Iris pigment epithelial cell (primary cell): ENCODE measurements at places on chromosomes 5 and 9.
A peak's percentile ranks its signal among the peaks of the same experiment; 100 is the strongest.

DNA sequence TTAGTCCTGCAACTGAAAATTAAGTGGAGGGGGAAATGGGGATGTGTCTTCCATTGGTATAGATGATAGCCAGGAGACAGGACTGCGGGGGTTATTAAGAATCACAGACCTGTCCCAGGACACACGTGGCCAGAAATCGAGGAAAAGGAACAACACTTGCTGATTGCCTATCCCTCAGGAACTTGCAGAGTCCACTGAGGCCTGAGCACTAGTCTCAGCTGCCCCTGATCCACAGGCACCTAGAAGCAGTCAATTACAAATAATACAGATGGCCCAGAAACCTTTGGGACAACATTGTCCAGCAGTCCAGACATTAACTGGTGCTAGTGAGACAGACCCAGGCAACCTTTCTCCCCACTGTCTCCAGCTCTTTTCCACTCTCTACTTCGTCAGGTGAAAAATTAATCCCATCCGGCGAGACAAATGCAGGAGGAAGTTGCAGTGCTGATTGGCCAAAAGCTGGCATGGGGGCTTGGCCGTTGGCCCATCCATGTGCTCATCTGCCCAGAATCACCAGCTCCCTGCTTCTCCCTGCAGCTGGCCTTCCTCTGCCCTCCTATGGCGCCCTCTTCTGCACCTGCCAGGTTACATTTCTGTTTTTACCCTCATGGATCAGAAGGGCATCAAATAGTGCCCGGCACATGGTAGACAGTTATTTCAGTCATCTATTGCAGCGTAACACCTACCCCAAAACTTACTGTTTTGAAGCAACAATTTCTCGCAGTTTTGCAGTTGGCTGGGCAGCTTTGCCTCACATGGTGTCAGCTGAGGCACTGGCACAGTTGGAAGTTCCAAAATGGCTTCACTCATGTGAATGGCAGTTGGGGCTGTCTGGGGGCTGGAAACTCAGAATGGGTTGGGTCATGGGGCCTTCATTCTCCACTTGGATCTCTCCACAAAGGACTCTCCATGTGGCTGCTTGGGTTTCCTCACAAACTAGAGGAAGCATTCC lies 3.6 kb upstream of the B4GALT1 start:
- DNase-seq = no peak

DNA sequence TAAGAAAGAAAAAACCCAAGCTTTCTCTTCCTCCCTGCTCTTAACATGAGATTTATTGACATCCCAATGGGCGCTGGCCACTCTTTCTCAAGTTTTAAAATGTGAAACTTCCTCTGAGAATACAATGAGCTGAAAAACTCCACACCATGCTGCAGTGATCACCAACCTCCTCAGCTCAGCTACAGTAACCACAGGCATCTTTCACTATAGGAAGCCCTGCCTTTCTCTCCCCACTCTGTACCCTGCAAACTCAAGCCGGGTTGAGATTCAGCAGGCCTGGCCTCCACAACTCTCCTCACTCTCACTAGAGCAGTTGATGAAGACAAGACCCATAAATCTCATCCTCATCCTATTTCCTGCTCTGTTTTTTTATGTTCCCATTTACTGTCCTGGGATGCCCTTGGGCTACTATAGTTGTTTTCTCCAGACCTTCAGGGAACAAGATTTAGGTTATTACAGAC lies 48.3 kb downstream of the SH3TC2 start:
- DNase-seq = no peak

DNA sequence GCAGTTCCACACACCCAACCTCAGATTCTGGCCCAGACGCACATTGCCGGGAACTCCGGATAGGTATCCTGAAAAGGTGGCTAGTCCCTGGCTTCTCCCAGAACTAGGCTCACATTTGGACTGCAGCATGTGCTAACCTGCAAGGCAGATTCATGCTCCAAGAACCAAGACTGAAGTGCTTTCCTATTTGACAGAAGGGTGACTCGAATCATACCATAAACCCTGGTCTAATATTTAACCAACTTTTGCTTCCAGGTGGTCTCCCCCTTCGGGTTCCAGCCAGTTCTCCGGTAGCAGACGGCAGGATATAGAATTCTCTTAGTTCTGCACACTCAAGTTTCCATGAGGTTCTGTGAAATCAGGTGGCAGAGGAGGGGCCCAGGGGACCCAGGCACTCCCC lies 7.6 kb downstream of the PTGES start:
- no peak for DNase-seq

- DNase-seq = no peak
Observed at GRCh38 chr9:135605238-135605781, 34.0 kb downstream of the GLT6D1 start.

- peak; percentile 22 for DNase-seq
Observed at GRCh38 chr5:54309691-54310432, 511 bp downstream of the ARL15 start.

DNA sequence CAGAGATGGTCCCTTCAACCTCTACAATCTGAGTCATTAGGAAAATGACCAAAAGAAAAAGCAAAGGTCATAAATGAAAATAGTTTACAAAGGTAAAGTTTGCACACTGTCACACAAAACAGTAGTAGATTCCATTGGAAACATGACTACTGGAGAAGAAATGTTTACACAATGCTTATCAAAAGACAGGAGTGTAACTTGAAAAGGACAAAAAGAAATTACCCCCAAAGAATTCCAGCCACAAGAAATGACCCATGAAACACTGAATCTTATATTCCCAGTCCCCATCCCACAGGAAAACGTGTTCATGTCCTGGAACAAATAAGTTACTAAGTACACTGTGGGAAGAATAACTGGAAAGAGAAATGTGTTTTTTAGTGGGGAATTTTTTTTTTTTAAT lies 385.1 kb downstream of the SEMA5A start:
- no peak for DNase-seq

- DNase-seq = no peak
Observed at GRCh38 chr9:97140566-97140965, 101.6 kb upstream of the CTSV start.

- DNase-seq = no peak
Observed at GRCh38 chr5:106814961-106815360, 855.8 kb downstream of the EFNA5 start.

DNA sequence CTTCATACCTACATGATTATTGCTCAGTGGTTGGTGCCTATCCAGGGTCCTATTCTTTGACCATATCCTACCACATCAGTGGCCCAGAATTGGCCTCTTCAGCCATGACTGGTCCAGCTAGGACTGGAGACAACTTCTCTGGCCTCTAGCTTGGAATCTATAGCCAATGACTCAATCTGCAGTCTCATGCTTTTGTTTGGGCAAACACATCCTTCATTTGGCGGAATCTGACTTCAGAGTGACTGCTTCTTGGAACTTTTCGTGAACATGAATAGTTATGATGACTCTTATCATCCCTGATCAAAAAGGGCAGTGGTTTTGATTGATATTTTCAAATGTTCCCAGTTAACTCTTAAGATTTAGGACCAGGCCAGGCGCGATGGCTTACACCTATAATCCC lies 134.1 kb downstream of the PAPPA start:
- DNase-seq = peak; percentile 75

- DNase-seq = no peak
Observed at GRCh38 chr9:72274916-72275315, 90.1 kb downstream of the ZFAND5 start.

GRCh38 chr5:76811214-76811613 lies 7.6 kb upstream of the F2RL1 start:
- peak; percentile 59 for DNase-seq

DNA sequence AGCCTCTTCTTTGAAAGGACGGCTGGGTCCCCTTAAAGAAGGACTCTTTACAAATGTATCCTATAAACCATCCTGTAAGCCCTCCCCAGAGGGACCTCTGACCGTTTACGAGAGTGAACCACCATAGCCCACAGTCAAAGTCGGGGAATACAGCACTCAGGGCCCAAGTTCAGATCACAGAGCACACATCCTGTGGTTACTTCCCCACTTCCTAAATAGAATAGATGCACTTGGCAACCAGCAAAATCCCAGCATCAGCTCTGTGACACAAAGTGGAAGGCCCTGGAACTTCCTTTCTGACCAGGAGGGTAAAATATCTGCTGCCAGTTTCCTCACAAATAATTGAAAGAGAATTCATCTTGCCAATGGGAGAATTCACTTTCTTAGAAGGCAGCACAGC lies 6.9 kb upstream of the IGFBPL1 start:
- no peak for DNase-seq

DNA sequence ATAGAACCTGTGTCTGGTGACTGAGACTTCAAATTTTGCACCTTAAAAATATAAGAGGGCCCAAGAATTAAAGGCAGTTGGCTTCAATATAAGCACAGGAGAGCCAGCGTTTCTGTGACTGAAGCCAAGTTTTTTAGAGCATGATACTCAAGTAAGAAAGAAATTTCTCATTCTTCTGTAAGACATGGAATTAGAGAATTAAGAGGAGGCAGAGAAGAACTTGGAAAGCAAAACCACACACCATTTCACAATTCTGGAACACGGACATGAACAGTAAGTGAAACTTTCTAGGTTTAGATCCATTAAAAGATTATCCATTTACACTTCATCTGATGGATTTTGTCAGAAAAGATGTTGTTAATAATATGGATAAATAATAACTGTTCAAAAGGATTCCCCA lies 8.9 kb upstream of the AGXT2 start:
- peak; percentile 21 for DNase-seq

DNA sequence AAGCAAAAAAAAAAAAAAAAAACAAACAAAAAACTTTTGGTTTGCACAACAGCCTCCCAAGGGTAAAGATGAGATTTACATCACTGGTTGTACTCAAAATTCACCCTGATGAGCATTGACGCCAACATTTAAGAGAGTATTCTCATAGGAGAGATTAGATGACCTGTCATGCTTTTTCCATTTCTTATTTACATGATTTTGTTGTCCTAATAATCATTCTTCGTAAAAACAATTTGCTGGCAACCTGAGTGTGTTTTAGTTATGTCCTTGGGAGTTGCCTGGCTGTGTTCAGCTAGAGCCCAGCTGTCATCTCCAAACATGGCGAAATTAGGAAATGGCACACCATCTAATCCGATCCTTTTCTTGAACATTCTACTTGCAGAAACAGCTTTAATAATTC lies 186.4 kb upstream of the MRPS30 start:
- no peak for DNase-seq

DNA sequence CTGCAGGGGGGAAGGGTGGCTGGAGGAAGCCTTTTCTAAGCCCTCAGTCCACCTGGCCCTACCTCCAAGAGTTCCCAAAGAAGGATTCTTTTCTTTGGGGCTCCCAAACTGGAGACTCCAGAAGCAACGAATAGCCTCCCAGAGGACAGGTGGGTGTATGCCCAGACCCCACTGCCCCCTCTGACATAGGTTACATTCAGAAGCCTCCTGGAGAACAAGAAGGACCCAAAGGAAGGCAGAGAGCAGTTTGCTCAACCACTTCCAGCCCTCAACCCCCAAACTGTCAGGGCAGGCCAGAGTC lies 10.3 kb downstream of the HK3 start:
- no peak for DNase-seq

DNA sequence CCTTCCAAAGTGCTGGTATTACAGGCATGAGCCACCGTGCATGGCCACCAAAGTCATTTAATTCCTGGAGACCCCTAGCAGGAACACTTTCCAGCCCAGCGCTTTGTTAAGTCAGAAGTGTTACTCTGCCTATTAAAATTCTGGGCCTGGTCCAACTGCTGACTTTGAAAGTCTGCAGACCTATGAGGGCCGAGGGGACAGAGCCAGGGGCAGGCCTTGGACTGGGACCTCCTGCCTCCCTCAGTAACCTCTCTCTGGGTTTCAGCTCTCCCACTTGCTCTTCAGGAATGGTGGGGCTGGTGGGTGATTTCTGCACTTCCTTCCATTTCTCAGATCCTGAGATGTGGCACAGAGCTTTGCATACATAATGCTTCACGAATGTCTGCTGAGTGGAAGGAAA lies 9.7 kb downstream of the C5orf52 start:
- no peak for DNase-seq

GRCh38 chr5:133421394-133421793 lies 190.9 kb downstream of the FSTL4 start:
- DNase-seq = peak; percentile 39

DNA sequence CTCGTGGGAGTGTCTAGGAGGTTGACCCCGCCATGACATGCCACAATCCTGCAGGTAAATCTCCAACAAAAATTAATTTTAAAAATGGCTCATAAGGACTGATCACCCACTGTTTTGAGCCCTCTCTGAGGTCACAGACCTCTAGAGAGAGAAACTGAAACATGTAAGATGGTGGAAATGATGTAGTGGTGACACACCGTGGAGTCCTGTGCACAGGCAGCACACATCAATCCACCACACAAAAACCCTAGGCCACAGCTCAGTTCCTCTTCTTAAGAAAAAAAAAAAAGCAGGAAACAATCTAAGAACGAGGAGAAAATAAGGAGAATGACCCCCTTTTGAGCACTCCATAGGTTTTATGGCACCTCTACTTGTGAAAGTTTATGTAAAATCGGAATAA lies 93.8 kb upstream of the FAM120A start:
- no peak for DNase-seq

- DNase-seq = no peak
Observed at GRCh38 chr9:132505991-132506655, 76.3 kb upstream of the BARHL1 start.

GRCh38 chr9:14156046-14156445 lies 157.9 kb downstream of the NFIB start:
- DNase-seq = no peak
